Naive thymus-derived CD4-positive, alpha-beta T cell (primary cell): ENCODE measurements at places on chromosomes 2 and 18.
A peak's percentile ranks its signal among the peaks of the same experiment; 100 is the strongest.

GRCh38 chr18:62438866-62439265, 84.0 kb upstream of the ZCCHC2 start:
- DNase-seq: no peak

DNA sequence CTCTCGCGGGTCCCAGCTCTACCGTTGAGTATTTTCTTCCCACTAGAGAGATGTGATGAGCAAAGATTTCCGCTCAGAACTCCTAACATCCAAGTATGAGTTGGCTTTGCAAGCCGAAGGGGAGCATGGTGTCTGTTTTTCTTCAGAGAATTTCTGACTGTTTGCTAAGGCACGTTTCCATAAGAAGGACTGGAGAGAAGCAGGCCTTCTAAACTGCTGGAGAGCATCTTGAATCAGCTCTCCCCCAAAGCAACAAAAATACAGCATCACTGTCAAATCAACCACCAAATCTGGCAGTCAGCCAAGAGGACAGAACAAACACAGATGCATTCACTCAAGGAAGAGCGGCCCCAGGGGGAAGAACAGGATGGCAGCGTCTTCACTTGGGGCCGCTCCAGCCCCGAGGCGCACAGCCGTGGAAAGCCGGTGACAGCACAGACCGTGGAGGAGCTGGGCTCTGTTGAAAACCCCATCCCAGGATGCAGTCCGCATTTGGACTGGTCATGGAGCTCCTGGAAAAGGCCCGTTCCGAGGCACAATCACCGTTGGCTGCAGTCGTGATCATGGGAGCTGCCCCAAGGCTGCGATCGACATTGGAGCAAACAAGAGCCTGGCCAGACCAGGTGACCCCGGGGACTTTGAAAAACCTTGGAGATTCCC, 101.4 kb downstream of the NFATC1 start:
- peak; percentile 5 for DNase-seq

- DNase-seq: no peak
Measured at GRCh38 chr2:133380991-133381390, 187.3 kb downstream of the NCKAP5 start.

DNA sequence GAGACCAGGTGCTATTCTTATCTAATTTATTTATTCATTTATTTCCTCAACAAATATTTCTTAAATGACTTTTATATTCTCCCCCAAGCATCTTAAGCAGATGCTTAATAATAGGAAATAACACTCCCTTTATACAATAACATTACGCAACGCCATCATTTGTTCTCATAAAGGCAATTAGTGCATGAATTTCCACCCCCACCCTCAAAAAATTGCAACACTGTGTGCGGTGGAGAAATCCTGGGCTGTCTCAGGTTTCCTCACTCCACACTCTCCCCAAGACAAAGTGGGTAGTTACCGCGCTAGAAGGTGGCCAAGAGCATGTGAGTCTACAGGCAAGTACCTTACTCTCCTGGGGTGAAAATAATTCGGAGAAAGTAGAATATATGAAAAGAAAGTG, 37.0 kb upstream of the CTDP1 start:
- no peak for DNase-seq

DNA sequence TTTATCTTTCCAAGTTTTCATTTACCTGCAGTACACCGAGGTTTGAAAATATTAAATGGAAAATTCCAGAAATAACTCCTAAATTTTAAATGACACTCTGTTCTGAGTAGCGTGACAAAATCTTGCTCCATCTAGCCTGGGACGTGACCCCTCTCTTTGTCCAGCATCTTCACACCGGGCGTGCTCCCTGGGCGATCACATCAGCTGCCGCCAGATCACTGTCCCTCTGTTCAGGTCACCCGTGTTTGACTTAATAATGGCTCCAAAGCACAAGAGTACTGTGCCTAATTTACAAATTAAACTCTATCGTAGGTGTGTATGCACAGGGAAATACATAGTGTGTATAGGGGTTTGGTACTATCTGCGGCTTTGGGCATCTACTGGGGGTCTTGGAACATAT, 6.1 kb upstream of the TMEM185B start:
- no peak for DNase-seq

DNA sequence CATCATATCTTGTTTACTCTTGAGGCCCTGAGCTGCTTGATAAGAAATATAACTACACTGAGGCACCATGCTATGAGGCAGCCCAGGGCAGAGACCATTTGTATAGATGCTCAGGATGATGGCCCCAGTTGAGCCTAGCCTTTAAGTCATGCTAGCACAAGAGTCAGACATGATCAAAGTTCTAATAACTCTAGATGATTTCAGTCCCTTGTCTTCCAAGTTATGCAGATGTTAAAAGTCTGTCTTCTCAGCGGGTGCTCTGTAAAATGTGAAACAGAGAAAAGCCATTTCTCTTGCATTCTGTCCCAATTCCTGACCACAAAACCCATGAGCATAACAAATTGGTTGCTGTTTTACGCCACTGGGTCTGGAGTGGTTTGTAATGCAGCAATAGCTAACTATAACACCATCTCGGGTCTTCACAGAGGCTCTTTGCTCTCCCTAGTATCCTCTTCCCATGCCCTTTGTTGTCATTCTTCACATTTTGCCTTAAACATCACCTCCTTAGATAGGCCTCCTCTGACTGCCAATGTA, 49.6 kb downstream of the NXPH2 start:
- DNase-seq: no peak

DNA sequence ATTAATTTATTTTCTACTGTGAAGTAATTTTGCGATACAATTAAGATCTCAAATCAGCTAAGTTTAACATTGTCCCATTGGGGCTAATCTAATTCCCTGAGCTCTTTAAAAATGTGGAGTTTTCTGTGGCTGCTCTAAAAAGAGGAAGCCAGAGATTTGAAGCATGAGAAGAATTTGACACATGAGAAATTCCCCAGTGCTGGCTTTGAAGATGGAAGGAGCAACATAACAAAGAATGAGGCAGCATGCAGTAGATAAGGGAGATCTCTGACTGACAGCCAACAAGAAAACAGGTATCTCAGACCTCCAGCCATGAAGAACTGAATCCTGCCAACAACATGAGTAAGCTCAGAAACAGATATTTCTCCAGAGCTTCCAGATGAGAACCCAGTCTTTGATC, 308.4 kb downstream of the ZNF804A start:
- DNase-seq: no peak

- no peak for DNase-seq
Measured at GRCh38 chr2:207513551-207514257, 16.1 kb upstream of the CREB1 start.

DNA sequence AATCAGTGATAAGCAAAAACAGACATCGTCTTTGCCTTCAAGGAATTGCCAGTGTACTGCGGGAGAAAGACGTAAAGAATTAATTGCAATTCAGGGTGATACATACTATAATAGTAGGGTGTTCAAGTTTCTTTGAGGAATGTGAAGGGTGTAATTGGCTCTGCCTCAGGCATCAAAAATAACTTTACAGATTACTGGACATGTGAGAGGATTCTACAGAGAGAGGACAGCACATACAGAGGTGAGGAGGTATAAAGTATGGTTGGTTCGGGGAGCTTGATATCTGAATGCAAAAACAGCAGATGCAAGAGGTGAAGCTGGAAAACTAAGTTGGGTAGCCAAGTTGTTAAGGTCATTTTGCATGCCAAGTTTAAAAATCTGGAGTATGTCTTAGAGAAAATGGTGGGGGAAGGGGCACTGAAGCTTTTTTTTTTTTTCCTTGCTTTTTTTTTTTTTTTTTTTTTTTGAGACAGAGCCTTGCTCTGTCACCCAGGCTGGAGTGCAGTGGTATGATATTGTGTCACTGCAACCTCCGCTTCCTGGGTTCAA, 227.5 kb upstream of the FOSL2 start:
- DNase-seq: no peak

DNA sequence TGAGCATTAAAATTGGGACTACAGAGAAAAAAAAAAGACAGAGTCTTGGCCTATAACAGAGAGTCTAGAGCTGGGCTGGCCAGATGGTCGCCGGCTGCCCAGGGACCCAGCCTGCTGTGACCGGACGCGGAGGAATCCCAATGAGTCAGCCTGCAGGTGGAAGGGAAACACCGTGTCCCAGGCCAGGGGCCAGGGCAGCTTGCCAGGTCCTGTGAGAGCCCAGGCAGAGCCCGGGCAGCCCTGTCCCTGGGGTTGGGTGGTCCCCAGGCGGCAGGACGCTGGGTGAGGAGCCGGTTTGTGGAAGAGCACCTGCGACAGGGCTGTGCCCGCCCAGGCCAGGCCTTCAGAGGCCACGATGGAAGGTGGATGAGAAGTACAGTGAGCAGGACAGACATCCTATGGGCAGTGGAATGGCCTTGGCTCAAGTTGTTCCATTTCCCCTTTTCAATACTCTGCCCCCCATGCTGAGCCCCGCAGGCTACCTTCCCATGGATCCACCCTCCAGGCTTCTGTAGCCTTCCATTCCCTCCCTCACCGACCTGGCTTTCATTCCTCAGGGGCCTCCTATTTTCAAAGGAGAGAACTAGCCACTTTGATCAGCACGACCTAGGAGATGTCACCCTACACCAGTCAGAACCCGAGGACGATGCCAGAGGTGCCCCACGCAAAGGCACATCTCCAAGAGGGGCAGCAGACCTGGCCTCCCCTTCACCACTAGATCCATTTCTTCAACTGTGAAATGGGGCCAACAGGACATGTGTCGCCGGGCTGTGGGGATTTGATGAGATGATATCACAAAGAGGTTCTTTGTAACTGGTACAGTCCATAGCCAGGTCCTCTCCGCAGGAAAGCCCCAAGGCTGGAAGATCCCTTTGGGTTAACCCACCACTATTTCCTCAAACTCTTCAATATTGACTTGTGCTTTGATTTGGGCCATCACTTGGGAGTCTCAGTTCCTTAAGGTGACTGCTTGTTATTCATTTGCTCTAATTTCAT, 87.5 kb downstream of the POLR1A start:
- no peak for DNase-seq

GRCh38 chr18:10072671-10073175, 158.9 kb downstream of the VAPA start:
- no peak for DNase-seq
